A549 treated with GW870086 at 1 μM for 4 hours (cell line): ENCODE measurements at places on chromosomes 3 and 15. TPM values are rescaled to one million over a fixed set of nuclear protein-coding genes. Genes with fewer than 3 reads are reported as not detected.

Gene TEX55
- total RNA-seq: not detected in 5 replicates

Gene CD276
- 61.7 to 81.3 TPM (median 75.4 TPM) in 5 replicates for total RNA-seq

Gene ALG3
- total RNA-seq: 61.0 to 74.5 TPM (median 68.7 TPM) in 5 replicates

Gene MOBP
- total RNA-seq: 0.09 to 0.37 TPM in 2 of 5 replicates, not detected in the others

Gene TAGLN3
- total RNA-seq: not detected in 5 replicates

Gene IL12A
- 0.61 to 1.2 TPM (median 0.98 TPM) in 5 replicates for total RNA-seq

Gene PRR23E
- not detected in 5 replicates for total RNA-seq

Gene SYNPR
- total RNA-seq: not detected in 5 replicates

Gene ACKR2
- total RNA-seq: 0.08 to 0.10 TPM in 2 of 5 replicates, not detected in the others

Gene ATP13A4
- not detected in 5 replicates for total RNA-seq

Gene CLDN1
- 18.5 to 23.3 TPM (median 21.3 TPM) in 5 replicates for total RNA-seq

Gene TMCO5A
- total RNA-seq: not detected in 5 replicates

Gene SPINK8
- total RNA-seq: not detected in 5 replicates

Gene GRAMD1C
- total RNA-seq: 0.47 to 1.2 TPM (median 0.96 TPM) in 5 replicates

Gene CPLX3
- 0.07 to 0.13 TPM in 2 of 5 replicates, not detected in the others for total RNA-seq

Gene SHC4
- total RNA-seq: 0.61 to 1.2 TPM (median 0.80 TPM) in 5 replicates

Gene ROPN1
- not detected in 5 replicates for total RNA-seq

Gene MKRN3
- 1.7 to 2.6 TPM (median 1.9 TPM) in 5 replicates for total RNA-seq

Gene PLA1A
- 0.11 to 0.56 TPM (median 0.44 TPM) in 5 replicates for total RNA-seq

Gene SH2D7
- total RNA-seq: not detected in 5 replicates

Gene SAMD7
- not detected in 5 replicates for total RNA-seq

Gene CFAP91
- total RNA-seq: 0.11 to 0.43 TPM (median 0.31 TPM) in 4 of 5 replicates, not detected in the other

Gene OR5H6
- total RNA-seq: not detected in 5 replicates

Gene PLD1
- 6.6 to 12.1 TPM (median 10.2 TPM) in 5 replicates for total RNA-seq

Gene LAMB2
- total RNA-seq: 86.4 to 110 TPM (median 98.1 TPM) in 5 replicates

Gene SLC22A14
- total RNA-seq: not detected in 5 replicates

Gene RAMAC
- total RNA-seq: 41.8 to 55.1 TPM (median 42.8 TPM) in 5 replicates

Gene CHRD
- 0.20 to 0.65 TPM (median 0.34 TPM) in 5 replicates for total RNA-seq

Gene CPN2
- not detected in 5 replicates for total RNA-seq

Gene TMEM266
- total RNA-seq: 0.11 to 0.24 TPM (median 0.18 TPM) in 4 of 5 replicates, not detected in the other

Gene AGBL1
- total RNA-seq: not detected in 5 replicates

Gene CD96
- not detected in 5 replicates for total RNA-seq

Gene CAMK2N2
- total RNA-seq: 0.80 to 1.7 TPM (median 1.4 TPM) in 5 replicates

Gene PARP15
- total RNA-seq: not detected in 5 replicates

Gene IQCF5
- total RNA-seq: not detected in 5 replicates

Gene TMEM212
- total RNA-seq: not detected in 5 replicates

Gene ITIH1
- not detected in 5 replicates for total RNA-seq
